ENCODE measurements at places on chromosomes 3 and 15. TPM values are rescaled to one million over a fixed set of nuclear protein-coding genes. Genes with fewer than 3 reads are reported as not detected.

GRCh38 chr3:171788546-171789351, 21.5 kb downstream of the PLD1 start:
- DNase-seq = no peak

HSPBAP1 gene
- total RNA-seq = 12.8 TPM

- no peak for DNase-seq
Measured at GRCh38 chr3:157816896-157817295, 289.3 kb downstream of the SHOX2 start.

DNA sequence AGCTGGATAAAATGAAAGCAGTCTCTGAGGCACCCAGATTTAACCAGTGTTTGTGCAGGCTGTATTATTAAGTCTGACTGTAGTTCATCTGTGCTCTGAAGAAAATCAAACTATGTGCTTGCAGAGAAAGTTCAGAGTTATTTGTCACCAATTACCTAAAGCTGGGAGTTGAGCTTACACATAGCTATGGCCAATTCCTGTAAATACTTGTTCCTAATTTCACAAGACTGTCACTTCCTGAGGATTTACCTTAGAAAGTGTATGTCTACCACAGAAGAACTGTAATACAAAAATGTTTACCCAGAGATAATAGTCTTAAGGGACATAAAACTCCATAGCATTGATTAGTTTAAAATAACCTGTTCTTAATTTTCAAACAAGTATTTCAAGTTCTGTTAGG, 628.4 kb upstream of the TGFBR2 start:
- DNase-seq = no peak

GRCh38 chr3:155504682-155505081, 211.2 kb upstream of the STRIT1 start:
- DNase-seq = no peak

GRCh38 chr15:76235186-76235826, 76.0 kb downstream of the ETFA start:
- DNase-seq = no peak

C15orf62 gene
- 1.8 TPM for total RNA-seq

CADPS gene
- total RNA-seq = 149 TPM
